ENCODE measurements at places on chromosomes 12 and 14.

- DNase-seq, result peak; percentile 11
These were observed 54.4 kb upstream of the TMEM263 start for GRCh38 chr12:106901276-106901675.

GRCh38 chr14:104563742-104564615 is 15.6 kb upstream of the C14orf180 start:
- peak; percentile 33 for DNase-seq

DNA sequence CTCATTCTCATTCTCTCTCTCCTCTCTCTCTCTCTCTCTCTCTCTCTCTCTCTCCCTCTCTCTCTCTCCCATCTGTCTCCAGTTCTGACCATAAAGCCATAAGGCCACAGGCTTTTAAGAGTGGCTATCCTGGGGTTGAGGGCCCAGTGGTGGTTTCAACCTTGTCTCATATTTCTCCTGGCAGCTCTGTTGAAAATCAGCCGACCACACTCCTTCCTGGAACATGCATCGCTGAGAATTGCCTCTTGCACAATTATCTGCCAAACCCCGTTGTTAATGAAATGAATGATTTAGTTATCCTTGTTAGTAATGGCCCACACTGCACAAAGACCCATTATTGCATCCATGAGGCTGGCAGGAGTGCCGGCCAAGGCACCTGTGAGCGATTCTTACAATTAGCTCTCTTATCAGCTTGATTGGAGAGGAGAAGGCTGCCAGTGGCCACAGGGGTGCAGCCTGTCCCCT is 30.4 kb upstream of the KCNA5 start:
- peak; percentile 76 for DNase-seq

DNA sequence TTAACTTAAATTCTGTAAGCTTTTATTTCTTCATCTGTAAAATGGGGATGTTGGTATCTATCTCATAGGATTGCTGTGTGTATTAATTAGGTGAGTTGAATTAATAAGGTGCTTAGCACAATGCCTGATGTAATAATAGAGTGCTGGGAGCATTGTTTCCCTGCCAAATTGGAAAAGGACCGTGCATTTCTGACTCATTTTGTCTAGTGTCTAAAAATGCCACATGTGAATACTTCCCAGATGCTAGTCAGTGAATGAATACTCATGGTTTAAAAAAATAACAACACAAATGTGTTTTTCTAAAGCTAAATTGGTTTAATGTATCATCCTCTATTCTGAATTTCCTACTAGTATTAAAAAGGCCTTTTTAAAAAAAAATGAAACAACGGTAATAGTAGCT is 45.4 kb upstream of the NEDD1 start:
- DNase-seq, result peak; percentile 57

DNA sequence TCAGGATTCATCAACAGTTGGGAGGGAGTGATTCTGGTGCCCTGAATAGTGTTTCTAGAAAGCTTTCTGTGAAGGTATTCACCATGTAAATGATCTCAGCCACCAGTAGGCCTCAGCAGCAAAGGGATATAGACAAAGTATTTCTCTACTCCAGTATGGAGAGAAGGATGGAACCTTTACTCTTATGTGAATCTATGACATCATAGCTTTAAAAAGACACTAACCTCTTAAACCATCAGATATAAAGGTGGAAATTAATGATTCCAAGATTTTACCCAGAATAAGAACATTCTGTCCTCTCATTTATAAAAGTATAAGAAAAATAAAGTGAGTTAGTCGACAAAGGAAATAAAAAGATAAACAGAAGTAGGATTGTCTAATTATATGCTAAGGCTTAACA is 4.6 kb downstream of the GPR65 start:
- DNase-seq, result no peak

DNA sequence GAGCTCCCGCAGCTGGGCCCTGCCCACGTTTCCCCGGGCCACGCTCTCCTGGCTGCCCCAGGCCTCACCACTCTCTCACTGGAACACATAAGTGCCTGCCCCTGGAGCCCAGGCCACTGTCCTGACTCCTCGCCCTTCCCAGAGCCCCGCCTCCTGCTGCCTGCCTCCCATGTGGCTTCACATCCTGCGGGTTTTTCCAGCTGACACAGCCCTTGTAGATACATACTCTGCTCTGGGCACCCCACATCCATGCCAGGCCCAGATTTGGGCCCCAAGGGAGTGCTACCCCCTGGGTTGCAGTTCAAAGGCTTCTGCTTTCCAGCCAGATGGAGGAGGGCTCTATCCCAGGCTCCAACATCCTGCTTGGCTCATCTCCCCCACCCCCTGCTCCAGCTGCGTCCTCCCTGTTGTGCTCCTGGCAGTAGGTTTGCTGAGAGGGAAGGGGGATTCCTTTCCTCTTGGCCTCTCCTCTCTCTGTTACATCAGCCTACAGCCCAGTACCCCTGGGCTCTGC is 60.1 kb downstream of the TSPAN9 start:
- DNase-seq, result peak; percentile 50

- peak; percentile 84 for DNase-seq
These were observed 72.2 kb downstream of the CLIP1 start for GRCh38 chr12:122350141-122350848.

- peak; percentile 60 for DNase-seq
These were observed 20.5 kb upstream of the ITPR2 start for GRCh38 chr12:26853303-26854030.

DNA sequence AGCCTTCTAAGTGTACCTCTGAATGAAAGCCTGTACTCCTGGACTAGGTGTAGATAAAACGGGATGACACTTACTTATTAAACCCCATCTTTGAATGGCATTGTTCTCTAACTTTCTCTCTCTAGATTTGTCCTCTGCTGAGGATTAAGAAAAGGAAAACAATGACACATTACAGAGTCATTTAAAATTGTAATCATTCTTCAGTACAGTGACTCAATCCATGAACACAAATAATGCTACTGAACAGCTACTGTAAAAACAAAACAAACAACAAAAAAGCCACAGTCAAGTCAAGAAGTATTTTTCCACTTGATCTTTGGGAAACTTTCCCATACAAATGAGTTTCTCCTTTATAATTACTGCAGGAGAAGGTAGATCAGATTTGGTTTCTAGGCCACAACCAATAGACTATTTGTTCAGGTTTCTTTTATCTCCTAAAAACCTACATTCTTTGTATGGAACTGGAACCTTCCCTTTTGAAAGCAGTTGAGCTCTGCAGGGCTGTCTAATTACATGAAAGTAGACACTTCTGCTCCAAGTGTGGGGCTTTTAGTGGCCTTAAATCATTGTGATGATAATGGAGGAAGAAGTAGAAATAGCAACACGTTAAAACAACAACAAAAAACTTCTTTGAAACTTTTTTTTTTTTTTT is 219.1 kb downstream of the ESR2 start:
- peak; percentile 52 for DNase-seq

GRCh38 chr12:94056419-94057158 is 91.8 kb upstream of the PLXNC1 start:
- DNase-seq, result no peak

DNA sequence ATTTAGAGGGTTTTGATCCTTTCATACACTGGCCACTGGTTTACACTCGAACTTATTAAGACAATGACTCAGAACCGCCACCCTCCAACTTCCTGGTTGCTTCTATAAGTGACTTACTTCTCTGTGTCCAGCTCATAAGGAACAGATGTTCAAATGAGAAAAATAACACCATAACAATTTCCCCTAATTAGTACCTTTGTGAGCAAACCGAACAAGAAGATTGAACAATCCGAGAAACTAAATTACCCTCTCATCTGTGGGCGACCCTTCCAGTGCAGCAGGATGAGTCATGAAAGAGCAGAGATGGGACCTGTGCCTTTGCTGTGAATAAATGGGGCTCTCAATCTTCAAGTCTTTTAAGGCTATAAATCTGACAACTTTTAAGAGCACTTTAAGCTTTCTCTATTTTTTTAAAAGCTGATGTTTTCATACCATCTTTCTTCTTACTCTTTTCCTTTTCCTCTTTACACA is 146.8 kb upstream of the RASSF8 start:
- DNase-seq, result peak; percentile 56

GRCh38 chr12:84910549-84911241 is 1.9 kb downstream of the SLC6A15 start:
- peak; percentile 16 for DNase-seq

GRCh38 chr12:51620448-51620847 is 29.4 kb downstream of the SCN8A start:
- DNase-seq, result peak; percentile 79

GRCh38 chr12:51013441-51013840 is 12.7 kb downstream of the SLC11A2 start:
- no peak for DNase-seq

DNA sequence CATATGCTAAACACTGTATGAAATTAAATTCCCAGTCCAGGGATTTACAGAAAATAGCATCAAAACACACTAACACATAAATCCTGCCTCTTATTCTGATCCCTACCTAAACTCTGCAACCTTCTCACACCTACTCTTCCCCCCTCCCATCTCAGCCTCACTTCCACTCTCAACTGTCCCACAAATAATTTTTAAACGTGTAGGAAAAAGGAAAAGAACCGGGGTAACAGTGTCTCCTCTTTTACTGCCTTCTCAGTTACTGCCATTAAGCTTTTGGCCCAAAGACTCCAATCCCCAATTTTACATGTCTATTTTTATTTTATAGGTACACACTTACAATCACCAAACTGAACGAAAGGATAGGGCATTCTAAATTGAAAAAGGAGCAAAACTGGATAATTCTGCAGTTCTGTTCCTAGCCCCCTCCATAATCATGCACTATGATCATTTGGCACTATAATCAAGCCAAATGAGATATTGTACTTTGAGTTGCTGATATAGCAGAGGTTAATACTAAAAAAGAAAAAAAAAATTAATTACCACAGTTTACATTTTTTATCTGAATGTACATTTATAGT is 2.9 kb downstream of the DUSP16 start:
- no peak for DNase-seq

GRCh38 chr12:75997658-75998057 is 33.9 kb downstream of the PHLDA1 start:
- no peak for DNase-seq

GRCh38 chr12:101780599-101780998 is 41.3 kb upstream of the SYCP3 start:
- DNase-seq, result no peak

- no peak for DNase-seq
These were observed 7.7 kb downstream of the ZNF605 start for GRCh38 chr12:132948146-132949066.

GRCh38 chr14:102028733-102029132 is 58.1 kb downstream of the HSP90AA1 start:
- DNase-seq, result peak; percentile 88

DNA sequence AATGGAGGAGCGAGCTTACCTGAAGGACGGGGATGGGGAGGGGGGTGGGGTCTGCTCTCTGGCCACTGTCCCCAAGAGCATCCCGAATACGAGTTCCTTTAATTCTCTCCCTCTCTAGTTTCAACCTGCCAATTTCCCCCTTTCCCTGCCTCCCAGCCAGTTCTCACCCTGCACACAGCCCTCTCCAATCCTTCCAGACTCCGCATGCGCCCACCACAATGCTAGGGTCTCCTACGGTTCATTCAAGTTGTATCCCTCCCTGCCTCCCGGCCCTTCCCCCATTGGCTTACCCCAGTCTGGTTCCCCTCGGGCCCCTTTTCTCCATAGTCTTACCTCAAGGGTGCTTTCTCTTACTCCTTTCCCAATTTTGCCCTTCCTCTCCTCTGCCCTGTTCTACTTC is 708 bp upstream of the IGFBP6 start:
- no peak for DNase-seq

- no peak for DNase-seq
These were observed 8.4 kb upstream of the SIX1 start for GRCh38 chr14:60657456-60658210.

DNA sequence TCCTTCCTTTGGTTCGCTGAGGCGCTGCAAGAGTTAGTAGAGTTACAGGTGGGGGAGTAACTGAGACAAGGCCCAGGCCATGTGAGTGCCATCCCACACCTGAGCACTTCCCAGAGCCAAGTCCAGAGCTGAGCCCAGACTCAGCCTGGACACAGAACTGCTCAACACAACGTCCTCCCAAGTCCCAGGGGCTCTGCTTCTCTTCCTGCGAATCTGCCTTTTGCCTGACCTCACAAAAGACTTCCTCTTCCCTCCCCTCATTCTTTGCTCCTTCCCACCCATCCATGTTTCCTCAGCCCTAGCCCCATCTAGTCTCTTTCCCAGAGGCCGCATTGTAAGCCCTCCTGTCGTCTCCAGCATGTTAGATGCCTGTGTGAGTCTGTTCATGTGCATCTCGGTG is 16.6 kb upstream of the MCRS1 start:
- no peak for DNase-seq

DNA sequence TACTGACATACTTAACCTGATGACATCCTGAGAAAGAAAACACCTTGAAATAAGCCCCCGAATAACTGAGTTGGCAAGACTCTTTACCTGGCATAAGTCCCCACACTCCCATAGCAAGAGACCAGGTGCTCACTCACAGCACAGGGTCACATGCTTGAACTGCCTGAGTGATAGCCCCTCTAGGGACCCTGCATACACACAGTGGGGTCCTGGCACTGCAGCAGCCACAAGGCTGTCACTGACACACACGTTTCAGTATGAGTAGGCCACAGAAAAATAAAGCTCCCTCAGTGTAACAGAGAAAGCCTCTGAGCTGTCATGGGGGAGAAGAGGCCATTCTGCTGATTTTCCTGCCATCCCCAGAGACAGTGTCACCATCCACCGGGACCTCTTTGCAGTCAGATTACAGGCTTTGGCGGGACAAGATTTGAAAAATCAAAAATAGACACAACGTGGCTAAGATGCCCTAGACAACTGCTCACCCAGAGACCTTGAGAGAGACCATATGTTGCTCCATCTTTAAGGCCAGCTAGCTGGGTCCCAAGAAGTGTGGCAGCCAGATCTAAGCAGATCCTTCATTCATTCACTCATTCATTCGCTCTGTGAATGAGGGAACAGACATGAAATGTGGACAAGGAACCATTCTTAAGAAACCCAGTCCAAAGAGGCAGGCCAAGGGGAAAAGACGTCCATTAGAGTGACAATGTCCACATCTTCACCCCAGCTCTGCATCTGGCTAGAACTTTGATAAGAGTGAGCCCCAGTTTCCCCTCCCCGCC is 1.6 kb downstream of the SCARB1 start:
- no peak for DNase-seq

DNA sequence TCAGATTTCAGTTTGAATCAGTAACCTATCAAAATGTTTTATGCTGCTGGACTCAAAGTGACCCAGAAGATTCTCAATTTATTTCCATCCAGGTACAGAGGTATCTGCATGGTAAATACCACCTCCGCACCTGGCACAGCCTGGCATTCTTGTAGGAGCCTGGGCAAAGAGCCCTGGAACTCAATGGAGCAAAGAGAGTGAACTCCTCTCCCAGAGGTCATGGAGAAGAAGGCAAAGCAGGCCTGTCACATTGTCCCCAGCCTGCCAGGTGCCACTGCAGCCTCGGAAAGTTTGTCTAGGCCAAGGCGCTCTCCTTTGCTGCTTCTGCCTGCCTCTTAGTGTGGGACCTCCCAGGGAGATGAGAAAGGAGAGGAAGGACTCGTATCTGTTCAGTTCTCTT is 319.8 kb downstream of the ZFP36L1 start:
- DNase-seq, result no peak

- DNase-seq, result no peak
These were observed 25.2 kb downstream of the ARHGAP5 start for GRCh38 chr14:32102152-32102787.

GRCh38 chr14:60266021-60266937 is 17.3 kb downstream of the PPM1A start:
- peak; percentile 9 for DNase-seq

Data from AG10803 (cell line).